T1000 (cell line): ENCODE measurements at places on chromosomes 13 and 19.

- no peak for DNase-seq
These were observed 391.7 kb upstream of the HTR2A start for GRCh38 chr13:47288546-47288945.

DNA sequence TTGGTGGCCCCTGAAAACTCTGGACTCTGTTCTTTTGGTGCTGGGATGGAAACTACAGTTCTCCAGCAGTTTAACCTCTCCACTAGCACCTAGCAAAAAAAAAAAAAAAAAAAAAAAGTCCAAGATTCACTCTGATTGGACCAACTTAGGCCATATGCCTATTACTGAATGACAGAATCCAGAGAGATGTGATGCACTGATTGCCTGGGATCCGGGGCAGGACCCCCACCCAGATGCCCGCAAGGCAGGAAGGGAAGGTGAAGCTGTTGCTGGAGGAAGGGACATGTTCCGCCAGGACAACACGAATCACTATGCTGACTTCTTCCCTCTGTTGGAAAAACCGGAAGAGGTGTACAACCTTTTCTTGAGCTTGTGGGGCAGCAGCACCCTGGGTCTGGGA lies 152.5 kb upstream of the ZNF536 start:
- no peak for DNase-seq

DNA sequence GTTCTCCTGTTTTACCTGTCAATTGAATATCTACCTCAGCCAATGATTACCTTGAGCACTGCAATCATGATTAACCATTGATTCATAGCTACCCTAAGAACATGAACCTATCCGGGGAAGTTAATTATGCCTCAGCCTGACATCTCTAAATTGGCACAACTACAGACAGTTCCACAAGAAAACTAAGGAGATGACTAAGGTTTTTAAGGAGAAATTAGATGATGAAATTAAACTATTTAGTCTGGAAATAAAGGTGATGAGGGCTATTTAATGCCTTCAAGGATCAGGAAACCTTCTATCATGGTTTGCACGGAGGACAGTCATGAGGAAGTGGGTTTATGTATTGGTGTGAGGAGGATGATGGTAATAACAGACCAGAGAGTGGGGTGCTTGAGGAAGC lies 203.4 kb downstream of the COL4A1 start:
- DNase-seq, result no peak

DNA sequence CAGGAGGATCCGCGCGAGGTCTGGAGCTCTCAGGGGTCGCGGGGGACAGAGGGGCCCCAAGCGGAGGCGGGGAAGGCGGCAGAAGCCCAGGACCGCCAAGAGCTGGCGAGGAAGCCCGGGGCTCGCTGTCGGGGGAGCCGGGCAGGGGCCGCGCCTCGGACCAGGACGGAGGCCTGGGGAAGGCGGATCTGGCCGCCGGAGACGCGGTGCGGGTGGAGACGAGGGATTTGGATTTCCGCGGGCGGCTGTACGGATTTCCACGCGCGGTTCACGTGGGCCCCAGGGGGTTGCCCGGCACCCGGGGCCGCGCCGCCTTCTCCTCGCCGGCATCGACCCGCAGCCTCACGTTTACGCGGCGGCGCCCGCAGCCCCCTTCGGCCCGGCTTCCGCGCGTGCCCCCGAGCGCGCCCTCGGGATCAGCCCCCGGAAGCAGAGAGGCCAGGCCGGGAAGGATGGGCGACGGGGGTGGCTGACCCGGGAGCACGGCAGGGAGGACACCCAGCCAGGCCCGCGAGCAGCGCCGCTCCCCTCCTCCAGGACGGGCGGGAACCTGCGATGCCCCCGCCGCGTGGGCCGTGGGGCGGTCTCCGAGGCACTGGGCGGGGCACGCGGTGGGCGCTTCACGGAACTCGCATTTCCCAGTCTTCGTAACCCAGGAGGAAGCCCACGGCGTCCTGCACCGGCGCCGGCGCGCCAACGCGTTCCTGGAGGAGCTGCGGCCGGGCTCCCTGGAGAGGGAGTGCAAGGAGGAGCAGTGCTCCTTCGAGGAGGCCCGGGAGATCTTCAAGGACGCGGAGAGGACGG lies 4.7 kb downstream of the F7 start:
- no peak for DNase-seq

DNA sequence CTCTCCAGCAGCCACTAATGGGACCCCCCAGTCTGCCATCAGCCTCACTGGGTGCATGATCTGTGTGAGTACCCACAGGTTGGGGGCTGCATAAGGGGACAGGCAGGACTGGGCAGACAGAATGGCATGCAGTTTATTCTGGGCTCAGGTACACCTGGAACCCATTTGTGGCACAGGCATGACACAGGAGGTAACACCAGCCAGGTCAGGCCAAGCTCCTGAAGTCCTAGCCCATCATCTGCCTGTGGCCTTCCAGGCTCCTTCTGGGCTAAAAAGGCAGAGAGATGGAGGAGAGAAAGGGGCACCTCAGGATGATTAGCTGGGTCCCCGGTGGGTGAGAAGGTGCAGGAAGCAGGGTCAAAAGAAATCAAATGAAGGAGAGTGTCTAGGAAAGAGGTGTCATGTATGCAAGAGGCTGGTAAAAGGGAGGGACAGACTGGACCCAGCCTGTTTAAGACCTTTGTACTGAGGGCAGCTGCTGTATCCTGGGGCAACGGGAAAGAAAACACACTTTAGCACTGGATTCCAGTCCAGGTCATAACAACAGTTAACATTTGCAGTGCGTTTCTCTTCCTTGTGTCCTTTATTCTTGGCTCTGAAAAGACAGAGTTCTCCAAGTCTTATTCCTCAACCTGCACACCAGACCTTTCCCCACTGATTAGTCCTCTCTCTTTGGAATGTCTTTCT lies 20.2 kb upstream of the DGKH start:
- no peak for DNase-seq

GRCh38 chr13:30169442-30169841 lies 137.9 kb downstream of the KATNAL1 start:
- no peak for DNase-seq

DNA sequence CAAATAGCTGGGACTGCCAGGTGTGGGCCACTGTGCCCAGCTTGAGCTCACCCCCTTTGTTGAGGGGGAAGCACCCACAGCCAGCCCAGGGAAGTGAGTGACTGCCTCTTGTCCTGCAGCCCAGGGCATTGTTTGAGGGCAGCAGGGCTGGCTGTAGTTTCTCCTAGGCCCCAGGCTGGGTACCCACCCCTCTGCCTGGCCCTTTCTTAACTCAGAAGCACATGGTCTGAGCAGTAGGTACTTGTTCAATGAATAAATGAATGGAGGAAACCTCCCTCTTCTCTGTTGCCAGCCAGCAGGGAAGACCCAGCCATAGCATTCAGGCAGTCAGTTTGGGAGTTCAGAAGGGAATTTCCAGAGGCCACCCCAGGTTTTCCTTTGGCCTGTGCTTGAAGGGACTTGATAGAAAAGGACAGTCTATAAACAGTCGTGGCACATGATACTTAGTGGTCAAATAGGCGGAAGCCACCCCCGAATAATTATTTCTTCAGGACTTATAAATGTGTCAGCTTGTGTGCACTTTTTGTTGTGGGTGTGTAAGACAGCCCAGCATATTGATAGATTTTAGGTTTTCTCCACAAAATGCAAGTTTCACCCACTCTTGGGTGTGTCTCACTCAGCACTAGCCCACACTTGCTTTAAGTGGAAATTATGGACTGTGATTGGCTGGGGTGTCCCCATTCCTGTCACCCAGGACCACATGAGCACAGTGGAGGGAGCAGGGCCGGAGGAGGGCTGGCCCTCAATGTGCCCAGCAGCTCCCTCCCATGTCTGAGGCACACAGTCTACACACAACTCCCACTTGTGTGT lies 33.1 kb downstream of the GATAD2A start:
- DNase-seq, result no peak

- no peak for DNase-seq
These were observed 1.4 kb upstream of the CERS1 start for GRCh38 chr19:18897094-18898029.

DNA sequence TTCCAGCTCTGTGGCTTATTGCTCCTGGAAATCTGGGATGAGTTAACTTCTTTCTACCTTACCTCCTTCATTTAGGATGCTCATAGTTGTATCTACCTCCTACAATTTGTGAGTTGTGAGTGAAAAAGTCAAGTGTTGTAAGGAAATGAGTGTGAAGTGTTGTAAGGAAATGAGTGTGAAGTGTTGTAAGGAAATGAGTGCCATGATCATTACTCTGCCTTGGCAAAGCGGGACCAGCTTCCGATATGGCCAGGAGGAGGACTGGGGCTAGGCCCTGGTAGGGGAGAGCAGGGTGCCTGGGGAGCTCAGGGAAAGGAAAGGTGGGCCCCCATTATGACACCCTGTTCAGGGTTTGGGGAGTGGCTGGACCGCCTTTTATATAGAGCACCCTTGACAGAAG lies 435.2 kb downstream of the FGF9 start:
- no peak for DNase-seq

DNA sequence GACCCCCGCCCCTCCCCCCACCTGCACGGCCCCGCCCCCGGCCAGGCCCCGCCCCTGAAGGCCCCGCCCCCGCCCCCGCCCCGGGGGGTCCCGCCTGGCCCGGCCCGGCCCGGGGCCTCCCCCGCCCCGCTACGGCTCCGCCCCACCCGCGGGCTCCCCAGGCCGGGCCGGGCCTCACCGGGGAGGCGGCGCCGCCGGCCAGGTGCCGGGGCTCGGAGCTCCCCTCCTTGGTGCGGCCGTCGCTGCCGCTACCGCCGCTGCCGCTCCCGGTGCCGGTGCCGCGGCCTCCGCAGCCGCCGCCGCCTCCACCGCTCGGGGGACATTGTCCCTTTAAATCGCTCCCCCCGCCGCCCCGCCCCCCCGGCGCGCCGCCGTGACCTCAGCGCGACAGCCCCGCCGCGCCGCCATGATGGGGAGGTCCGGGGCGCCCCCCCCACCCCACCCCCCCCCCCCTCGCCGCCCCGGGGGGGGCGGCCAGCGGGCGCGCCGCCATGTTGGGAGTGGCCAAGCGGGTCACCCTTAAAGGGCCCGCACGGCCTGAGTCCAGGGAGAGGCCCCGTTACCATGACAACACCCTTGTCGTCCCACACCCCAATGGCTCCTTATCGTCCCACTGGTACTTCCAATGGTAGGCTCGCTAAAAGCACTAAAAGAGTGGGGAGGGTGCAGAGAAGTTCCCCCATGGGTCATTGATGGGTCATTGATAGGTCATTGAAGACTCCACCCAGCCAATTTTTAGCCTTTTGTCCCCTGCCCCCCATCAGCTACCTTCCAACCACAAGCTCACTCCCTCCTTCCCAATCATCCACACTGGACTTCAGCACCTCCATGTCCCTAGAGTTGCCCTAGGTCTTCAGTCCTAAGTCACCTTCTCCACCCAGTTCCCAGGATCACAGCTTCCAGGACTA lies at the start of gene WIZ:
WIZ (minus strand) TSS at position 337 of the 908 bp plus-strand sequence. CDS start 1,649 bp downstream, outside the sequence.
- DNase-seq, result peak; percentile 64

DNA sequence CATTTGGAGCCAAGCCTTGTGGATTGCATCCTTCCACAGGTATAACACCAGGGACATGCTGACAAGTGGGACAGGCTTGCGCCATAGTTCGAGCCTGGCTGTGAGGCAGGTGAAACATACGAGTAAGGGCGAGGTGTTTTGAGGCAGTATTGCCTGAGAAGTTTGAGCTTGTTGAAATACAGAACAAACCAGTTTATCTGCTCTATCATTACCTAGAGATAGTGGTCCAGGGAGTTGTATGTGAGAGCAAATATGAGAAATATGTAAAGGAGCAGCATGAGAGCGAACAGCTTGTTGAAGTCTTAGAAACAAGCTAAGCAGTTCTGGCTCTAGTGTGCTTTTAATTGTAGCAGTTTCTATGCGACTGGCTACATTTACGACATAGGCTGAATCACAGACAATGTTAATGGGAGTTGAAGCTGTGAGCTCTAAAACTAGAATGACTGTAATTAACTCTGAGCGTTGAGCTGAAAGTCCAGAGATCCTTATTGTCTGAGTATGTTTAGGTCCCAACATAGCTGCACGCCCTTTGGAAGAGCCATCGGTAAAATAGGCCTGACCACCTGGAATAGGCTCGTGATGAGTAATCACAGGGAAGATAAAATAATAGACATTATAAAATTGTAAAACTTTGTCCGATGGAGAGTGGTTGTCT lies 8.2 kb downstream of the ZNF439 start:
- no peak for DNase-seq

DNA sequence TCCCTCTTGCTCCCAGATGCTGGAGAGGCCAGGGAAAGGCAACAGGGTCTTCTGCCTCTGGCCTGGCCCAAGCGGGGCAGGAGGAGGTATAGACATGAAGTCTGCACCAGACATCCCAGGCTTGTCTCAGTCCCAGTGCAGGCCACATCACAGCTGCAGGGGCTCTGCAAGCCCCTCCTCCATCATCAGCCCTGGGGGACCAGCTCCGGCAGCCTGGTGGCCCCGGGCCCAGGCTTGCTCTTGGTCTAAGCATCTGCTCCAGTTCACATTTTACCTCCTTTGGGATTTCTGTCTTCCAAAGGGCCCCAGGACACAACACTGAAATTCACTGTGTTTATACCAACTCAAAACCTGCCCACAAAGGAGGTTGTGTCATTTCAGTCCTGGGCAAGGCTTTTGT lies 359.4 kb downstream of the ZNF536 start:
- DNase-seq, result no peak

GRCh38 chr13:20370815-20371421 lies 138.8 kb upstream of the GJB6 start:
- DNase-seq, result no peak

DNA sequence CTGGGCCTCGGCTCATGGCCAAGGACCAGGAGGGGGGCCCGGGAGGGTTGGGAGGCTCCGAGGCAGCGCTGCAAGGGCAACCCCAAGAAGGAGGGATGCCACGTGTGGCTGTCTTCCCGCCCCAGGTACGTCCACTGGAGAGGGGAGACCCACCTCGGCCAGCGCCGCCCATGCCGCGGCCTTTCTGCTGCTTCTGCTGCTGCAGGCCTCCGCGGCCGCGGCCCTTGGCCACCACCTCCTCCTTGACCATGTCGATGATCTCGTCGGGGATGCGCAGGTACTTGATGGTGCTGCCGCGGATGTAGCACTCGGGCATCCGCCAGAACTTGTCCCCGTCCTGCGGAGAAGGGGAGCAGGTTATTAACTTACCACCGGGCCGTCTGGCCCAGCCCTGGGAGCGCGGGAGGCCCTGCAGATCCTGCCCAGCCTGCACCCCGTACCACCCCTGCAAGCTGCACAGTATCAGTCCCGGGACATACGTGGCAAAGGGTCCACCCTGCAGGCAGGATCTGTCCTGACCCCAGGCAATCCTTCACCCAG lies 13.3 kb downstream of the LSM4 start:
- DNase-seq, result no peak

DNA sequence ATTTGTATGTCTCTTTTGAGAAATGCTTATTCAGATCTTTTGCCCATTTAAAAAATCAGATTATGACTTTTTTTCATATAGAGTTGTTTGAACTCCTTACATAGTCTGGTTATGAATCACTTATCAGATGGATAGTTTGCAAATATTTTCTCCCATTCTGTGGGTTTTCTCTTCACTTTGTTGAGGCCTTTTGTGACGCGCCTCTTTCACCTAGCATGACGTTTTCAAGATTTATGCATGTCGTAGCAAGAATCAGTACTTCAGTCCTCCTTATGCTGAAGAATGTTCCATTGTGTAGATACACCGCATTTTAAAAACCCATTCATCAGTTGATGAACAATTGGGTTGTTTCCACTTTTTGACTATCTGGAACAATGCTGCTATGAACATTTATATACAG lies 13.4 kb downstream of the PABPC3 start:
- DNase-seq, result no peak
